ENCODE measurements at places on chromosomes 3 and 15.

DNA sequence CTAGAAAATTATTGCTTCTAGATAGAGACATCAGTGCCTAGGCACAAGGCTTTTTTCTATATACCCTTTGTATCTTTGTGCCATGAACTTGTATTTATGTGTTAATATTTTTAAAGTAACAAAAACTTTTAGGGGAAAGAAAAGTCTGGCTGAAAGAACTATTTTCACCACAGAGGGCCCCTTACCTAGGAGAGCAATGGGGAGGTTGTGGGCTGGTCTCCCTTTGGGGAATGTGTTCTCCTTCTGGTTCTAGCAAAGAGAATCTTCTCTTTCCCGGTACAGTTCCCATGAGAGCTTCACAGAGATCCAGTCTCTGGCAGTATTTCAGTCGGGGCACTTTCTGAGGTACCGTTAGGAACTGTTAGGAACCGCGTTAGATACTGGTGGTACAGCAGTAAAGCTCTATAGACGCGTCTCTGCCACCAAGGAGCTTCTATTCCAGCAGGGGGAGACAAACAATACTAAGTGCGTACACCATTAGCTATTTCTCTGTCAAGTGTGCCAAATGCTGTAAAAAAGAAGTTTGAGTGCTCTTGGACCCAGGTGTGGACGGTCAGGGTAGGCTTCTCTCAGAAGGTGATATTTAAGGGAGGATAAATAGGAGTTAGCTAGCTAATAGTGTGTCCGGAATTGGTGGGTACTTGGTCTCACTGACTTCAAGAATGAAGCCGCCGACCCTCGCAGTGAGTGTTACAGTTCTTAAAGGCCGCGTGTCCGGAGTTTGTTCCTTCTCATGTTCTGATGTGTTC is 4.6 kb upstream of the EPB42 start:
- DNase-seq = no peak

DNA sequence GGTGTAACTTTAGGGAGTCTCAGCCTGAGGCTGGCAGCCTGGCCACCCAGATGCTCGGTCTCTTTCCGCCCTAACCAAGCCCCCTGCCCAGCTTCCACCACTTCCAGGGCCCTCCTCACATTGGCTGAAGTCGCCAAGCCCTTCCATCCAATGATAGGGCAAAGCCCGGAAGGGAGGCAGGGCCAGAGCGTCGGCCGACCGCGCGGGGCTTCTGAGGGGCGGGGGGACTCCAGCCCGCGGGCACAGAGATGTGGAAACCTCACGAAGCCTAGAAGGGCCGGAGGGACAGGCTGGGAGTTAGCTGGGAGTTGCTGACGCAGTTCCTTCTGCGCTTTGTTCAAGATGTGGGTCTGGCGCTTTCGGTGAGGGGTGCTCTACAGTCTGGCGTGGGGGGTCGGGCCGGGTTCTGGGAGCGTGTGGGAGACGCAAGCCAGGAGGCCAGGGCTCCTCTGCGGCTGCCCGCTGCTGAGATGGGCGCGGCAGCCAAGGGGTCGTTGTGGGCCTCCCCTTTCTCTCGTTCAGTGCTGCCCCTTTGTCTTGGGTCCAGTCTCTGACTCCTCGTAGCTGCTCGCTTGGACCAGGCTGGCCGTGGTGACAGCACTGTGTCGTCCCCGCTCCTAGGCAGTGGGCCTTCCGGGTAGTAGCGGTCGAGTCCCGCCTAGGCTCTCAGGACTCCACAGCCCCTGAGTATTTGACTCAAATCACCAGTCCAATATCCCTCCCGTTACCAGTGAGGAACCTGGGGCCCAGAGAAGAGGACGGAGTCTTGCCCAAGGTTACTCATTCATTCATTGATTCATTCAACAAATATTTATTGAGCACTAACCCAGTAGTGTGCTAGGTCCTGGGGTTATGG is at the start of gene ZNF660:
TSS of gene ZNF660 (plus strand) at position 319 of the 856 bp plus-strand sequence. CDS start 9,230 bp downstream, outside the sequence.
- no peak for DNase-seq

GRCh38 chr3:48468329-48468731 is 21.8 kb downstream of the ATRIP start:
- no peak for DNase-seq

GRCh38 chr3:89320186-89320585 is 212.8 kb downstream of the EPHA3 start:
- DNase-seq = no peak

DNA sequence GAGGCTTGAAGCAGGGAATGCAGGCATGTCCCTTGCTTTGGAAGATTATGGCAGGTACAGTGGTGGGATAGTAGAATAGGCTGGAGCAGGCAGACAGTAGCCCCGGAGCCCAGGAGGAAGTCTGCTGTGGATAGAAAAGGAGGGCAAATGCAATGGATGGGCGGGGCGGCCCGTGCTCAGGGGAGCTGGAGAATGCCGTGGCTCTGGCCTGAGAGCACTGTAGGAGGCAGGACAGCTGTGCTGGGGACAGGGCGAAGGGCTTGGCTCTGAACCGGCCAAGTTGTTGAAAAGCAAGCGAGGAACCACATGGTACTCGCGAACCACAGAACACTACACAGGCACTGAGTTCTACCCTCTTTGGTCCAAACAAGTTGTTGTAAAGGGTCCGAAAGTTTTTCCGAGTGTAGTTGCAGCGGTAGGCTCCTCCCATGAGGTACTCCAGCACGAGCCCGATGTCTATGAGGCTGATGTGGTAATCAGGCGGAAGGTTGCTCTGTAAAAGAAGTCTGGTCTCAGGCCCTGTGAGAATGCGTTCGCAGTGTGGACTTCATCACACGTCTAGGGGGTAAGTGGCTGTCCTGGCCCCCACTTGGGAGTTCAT is 54.7 kb downstream of the TRPM1 start:
- no peak for DNase-seq

DNA sequence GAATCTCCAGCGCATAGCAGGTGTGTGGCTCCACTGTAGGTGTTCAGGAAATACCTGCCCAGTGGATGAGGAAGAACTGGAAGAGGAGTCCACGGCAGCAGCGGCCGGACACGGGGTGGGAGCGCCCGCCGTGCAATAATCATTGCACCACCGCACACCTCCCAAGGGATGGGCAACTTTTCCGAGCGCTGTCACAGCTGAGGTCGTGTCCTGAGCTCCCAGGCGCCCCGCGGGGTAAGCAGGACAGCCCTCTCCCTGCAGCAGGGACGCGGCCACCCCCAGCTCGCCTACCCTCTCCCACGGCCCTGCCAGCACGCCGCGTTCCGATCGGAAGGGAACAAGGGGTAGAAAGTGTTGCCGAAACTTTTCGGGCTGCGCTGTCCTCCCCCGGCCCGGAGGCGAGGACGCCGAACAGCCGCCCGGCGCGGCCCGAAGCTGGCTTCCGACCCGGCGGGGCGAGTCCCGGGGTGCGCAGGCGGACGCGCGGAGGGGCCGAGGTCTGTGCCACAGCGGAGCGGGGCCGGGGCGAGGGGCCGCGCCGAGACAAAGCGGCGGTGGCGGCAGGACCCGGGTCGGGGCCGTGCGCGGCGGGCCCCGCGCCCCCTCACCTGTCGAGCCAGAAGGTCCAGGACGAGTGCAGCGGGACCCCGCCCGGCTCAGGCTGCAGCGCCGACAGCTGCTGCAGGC is 475 bp downstream of the EIF4E3 start:
- no peak for DNase-seq

GRCh38 chr15:66004618-66005262 is 135.4 kb downstream of the RAB11A start:
- DNase-seq = no peak

GRCh38 chr15:90619939-90620338 is 90.2 kb downstream of the CRTC3 start:
- no peak for DNase-seq

DNA sequence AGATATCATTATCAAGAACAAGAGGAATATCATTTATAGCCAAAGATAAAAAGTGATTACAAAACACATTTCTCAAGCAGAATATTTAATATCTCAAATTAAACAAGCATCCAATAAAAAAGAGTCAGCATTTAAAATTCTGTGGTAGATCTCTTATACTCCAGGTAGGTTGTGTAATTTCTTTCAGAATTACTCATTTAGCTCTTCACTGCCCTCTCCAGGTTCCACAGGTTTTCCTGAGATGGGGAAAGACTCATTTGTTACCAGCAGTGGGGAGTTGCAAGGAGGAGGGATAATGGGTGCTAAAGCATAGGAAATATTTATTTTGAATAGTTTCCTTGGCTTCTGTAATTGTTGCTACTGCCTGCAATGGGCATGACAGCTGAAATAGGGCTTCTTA is 83.1 kb upstream of the RASGRP1 start:
- DNase-seq = no peak

DNA sequence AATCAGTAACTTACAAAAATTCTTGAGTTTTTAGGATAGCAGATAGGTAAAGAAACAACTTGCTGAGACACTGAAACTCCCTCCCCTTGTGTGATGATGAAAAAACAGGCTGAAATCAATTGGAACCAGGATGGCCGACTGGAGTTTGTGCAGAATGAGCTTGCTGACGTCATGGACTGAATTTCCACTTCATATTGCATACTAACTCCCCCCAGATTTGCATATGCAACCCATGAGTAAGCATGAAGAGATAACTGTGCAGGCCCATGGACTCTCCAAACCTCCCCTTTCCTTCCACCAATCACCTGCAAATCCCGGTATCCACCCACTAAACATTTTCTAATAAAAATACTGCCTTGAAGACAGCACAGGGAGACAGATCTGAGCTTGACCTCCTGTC is 82.0 kb upstream of the SCN5A start:
- no peak for DNase-seq

DNA sequence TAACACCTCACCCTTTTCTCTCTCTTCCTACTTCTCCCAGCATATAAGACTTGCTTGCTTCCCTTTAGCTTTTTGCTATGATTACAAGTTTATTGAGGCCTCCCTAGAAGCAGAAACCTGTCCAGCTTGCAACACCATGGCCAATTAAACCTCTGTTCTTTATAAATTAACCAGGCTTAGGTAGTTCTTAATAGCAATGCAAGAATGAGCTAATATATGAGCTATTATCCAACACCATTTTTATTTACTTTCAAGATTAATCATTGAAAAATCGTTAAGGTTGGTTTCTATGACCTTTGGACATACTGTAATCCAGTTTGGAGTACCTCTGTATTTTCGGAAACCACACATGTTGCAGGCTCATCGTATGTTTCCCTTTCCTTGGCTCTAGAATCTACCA is 643.1 kb downstream of the ZPLD1 start:
- no peak for DNase-seq

DNA sequence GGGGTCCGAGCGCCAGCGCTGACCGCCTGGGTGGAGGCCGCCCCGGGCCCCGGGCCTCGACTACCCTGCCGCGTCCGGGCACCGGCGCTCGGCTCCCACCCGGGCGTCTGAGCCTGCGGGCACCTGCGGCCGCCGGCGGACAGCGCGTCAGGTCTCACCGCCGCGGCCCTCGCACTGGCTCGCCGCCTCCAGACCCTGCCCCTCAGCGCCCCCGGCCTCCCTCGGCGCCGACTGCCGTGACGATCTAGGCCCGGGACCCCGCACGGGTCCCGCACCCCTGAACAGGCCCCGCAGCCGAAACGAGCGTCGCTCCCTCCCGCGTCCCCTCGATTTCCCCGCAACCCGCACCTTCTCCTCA is 297 bp downstream of the PRC1 start:
- DNase-seq = no peak

GRCh38 chr3:128328546-128329458 is 137.9 kb downstream of the DNAJB8 start:
- no peak for DNase-seq

DNA sequence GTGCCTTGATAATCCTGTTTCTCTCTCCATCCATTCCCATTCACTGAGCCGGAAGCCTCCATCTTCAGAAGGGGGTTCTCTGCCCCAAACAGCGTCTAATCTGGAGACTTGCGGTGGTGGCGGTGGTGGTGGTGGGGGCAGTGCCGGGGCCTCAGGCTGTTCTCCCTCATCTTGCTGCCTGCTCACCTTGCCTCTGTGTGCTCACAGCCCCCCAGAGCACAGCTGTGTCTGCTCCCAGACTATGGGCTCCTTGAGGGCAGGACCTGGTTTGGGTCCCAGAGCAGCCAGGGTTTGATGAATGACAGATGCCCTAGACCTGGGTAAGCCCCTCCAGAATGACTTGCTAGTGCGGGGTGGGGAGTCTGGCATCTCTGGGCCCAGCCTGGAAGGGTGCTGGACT is 430 bp upstream of the PSTPIP1 start:
- no peak for DNase-seq

- peak; percentile 34 for DNase-seq
Measured at GRCh38 chr15:58748040-58748851, 1.3 kb downstream of the ADAM10 start.

- DNase-seq = no peak
Measured at GRCh38 chr3:33915796-33916546, 117.5 kb downstream of the PDCD6IP start.

GRCh38 chr3:158127250-158128219 is 17.6 kb downstream of the RSRC1 start:
- DNase-seq = no peak

DNA sequence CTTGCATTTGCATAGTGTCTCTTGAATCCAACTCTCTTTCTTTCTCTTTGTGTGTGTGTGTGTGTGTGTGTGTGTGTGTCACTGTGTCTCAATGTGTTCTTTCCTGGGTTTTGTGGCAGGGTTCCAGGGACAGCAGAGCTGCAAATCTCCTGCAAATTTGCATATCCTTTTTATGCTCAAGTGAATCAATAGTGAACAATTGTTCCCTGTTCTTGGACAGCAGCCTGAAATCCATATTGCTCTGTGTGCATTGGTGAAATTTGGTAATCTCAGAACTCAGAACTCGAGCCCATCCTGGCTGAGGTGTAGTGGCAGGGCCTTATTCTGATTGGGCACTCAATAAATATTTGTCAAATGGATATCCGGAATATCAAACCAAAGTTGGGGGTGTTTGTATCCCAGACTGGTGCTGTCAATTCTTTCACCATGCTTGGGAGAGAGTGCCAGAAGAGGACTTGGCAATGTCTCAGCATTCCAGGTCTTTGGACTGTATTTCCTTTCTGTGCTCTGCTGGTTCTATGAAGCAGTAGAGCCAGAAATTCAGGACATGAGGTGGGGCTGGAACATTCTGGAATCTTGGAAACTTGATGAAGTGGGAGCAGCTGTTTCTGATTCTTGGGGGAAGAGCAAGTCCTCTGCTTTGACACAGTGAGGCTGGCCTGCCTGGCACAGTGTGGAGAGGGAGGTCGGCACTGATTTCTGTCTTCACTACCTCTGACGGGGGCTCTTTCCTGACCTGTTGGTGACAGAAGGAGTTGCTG is 380.6 kb upstream of the C2CD4B start:
- no peak for DNase-seq

DNA sequence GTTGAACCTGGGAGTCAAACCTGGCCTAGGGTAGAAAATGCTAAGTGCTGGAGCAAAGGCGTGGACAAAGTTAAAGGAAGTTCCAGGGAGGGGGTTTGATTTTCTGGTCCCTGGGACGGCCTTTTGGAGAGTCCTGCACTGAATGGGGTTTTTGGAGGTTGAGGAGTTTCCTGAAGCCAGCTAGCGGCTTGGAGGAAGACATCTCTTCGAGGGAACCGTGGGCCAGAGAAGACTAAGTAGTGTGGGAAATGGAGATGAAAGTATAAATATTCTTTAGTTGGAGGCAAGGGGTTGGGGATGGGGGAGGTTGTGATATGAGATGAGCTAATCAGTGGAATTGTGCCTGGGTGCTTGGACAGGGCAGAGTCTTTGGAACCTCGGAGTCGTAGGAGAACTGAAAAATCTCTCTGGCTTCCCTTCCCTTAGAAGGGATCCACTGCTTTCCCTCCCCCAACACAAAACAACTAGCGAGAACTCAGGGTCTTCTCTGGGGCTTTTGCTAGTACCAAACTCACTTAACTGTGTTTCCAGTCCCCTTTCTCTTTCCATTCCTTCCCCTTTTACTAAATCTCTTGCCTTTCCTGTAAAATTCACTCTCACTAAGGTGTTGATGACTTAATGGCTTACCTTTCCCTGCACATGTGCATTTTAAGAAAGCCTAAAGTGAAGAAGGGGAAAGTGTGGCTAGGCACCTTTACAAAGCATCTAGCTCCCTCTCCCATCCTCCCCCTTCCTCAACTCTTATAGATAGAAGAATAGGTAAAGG is 1.0 kb downstream of the LPP start:
- no peak for DNase-seq

- DNase-seq = no peak
Measured at GRCh38 chr3:167798443-167798842, 62.9 kb downstream of the SERPINI1 start.
